ENCODE measurements at places on chromosomes 1 and 21. TPM values are rescaled to one million over a fixed set of nuclear protein-coding genes. Genes with fewer than 3 reads are reported as not detected.
A peak's percentile ranks its signal among the peaks of the same experiment; 100 is the strongest.

- peak; percentile 85 for DNase-seq
Observed at GRCh38 chr1:92483610-92484471, 2.9 kb downstream of the GFI1 start.

DNA sequence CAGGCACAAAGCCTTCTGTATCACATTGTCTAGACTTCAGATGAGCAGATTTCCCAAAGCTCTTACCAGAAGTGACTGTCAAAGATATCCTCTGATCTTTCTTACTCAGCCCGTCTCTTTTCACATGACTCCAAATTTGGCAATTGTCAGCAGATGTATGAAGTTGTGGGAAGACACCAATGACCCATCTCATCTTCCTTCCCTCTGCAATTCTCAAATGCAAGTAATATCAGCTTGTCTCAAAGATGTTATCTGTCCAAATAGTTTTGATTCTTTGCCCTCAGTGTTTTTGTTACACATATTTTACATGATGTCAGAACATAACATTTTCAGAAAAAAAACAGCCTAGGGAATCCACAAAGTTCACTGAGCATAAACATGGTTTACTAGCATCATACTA lies 45.1 kb upstream of the RGS2 start:
- no peak for DNase-seq

DNA sequence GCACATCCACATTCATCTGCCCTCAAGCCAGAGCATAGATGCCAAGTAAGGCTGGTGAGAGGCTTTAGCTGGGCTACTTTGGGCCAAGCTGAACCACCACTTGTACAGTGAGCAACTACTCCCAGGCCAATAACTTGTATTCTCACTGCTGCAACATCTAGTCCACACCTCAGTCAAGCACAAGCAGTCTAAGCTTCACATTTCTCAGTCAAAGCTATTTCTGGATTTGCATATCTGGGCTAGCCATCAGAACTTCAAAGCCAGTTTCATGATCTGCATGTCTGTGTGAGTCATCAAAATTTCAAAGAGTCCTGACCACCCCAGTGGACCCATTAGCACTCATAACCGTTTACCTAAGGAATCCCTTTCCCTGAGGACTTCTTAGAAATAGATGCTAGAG lies 77.7 kb upstream of the DIRAS3 start:
- no peak for DNase-seq

DNA sequence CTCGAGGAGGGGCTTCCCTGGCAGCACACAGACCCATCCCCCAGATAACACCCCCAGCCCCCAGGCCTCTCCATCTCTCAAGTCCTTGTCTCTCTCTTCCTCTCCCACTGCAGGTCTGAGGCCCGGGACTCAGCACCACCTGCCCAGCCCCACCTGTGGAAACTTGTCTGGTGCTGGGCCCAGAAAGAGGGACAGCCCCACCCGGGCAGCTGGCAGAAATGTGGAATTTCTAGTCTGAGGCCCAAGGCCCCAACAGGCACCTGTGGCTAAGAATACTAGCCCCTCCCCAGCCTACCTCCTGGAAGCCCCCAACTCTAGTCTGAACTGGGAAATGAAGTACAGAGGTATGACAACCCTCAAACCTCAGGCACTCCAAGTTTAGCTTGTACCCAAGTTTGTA lies 15.4 kb downstream of the TTC39A start:
- no peak for DNase-seq

DNA sequence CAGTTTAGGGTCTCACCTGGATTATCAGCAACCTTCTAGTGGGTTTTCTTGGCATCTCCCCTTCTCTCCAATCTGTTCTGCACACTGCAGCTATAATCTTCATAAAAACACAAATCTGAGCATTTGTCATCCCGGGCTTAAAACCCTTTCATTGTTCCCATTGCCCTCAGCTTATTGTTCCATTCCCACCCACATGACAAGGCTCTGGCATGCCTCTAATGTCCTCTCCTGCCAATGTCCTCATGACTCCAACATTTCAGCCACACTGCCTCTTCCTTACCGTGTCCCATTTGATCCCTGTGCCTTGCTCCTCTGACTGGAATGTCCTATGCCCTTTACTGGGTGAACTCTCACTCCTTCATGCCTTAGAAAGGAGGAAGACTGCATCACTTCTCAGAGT lies 7.5 kb upstream of the DPH2 start:
- no peak for DNase-seq

The TACSTD2 gene
- total RNA-seq: 0.07 TPM

GRCh38 chr1:73784026-73784425 lies 413.9 kb downstream of the LRRIQ3 start:
- no peak for DNase-seq

The TSTD1 gene
- total RNA-seq: 26.0 TPM

DNA sequence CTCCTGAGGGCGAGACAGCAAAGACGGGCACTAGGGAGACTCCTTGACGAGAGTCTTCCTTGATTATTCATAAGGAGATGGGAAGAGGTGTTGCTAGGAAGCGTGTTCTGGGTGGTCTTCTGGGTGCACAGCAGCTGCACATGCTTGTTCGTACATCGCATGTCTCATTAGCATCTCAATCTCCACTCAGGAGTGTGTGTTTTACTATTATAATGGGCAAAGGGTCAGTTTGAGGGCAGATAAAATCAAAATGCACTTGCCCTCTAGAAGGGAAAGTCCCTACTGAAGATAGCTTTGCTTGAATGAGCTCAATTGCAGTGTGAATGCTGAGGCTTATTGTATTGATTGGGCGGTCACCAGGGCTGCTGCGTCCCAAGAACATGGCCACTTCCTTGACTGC lies 50.2 kb upstream of the SCCPDH start:
- no peak for DNase-seq

DNA sequence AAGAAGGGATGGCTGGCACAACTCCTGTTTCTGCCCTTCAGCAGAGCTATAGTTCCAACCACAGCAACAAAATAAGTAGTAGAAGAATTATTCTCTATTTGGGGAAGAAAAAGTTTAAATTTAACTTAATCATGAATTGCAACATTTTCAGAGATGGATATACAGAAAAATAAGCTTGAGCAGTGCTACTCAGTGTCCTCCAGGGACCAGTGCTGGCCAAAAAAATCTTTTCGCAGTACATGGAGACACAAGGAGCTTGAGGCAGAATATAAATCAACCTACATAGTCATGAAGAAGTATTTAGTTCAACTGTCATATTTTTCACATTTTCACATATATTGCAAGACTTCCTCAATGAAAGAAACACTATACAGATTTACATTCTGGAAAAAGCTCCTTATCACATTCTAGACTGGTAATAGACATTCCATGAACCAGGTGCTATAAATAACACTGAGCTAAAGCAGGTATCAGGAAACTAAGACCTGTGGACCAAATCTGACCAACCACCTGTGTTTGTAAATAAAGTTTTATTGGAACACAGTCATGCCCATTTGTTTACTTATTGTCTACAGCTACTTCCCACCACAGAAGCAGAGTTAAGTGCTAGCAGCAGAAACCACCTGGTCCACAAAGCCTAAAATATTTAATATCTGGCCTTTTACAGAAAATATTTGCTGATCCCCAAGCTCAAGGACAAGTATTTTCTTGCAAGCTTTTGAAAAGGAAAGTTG lies 101.9 kb downstream of the RGS21 start:
- DNase-seq: no peak

- DNase-seq: no peak
Observed at GRCh38 chr1:53442299-53442698, 16.9 kb upstream of the DMRTB1 start.

- DNase-seq: no peak
Observed at GRCh38 chr1:93784538-93784937, 94.5 kb downstream of the DNTTIP2 start.

DNA sequence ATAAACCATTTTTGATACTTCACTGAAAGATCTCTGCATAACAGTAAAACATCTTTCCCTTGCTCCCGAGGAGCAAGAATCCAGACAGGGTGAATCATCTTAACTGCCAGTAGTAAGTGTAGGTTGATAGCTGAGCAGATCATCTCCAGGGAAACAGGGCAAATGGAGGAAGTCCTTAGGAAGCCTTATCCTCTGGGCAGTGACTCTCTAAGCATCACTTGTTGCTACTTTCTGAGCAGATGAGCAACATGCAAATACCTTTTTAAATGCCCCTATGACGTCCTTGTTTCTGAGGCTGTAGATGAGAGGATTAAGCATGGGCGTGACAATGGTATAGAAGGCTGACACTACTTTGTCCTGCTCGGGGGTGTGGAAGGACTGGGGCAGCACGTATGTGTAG lies 8.9 kb downstream of the OR2T11 start:
- DNase-seq: no peak

GRCh38 chr1:177384461-177384860 lies 213.7 kb downstream of the BRINP2 start:
- DNase-seq: no peak

The HPCA gene
- total RNA-seq: 0.49 TPM

GRCh38 chr1:64948905-64949833 lies 17.2 kb downstream of the JAK1 start:
- DNase-seq: peak; percentile 71

GRCh38 chr1:61157468-61157987 lies 75.2 kb downstream of the NFIA start:
- DNase-seq: peak; percentile 8

The OXCT2 gene
- 1.5 TPM for total RNA-seq

The CHIA gene
- not detected for total RNA-seq

- no peak for DNase-seq
Observed at GRCh38 chr1:115539061-115539460, 102.7 kb upstream of the VANGL1 start.

DNA sequence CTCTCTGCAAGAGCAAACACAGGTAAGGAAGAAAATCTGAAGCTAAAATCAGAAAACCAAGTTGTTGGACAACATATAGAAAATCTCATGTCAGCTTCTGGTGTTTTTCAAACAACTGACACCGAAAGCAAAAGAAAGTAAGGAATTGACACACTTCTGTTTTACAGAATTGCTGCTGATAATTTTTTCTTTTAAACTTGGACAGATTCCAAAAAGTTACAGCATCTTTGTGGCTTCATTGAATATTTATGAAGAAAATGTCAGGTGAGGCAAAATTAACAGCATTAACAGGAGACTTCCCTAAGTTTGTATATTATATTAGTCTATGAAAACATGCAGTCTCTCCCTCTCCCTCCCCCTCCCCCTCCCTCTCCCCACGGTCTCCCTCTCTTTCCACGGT lies 14.9 kb upstream of the CTSS start:
- DNase-seq: no peak

The CCDC17 gene
- total RNA-seq: 1.6 TPM

- DNase-seq: no peak
Observed at GRCh38 chr1:98441281-98441680, 220.2 kb upstream of the SNX7 start.

- no peak for DNase-seq
Observed at GRCh38 chr1:107896936-107897335, 68.0 kb downstream of the VAV3 start.

GRCh38 chr1:110727246-110727645 lies 52.5 kb upstream of the KCNA3 start:
- DNase-seq: no peak

DNA sequence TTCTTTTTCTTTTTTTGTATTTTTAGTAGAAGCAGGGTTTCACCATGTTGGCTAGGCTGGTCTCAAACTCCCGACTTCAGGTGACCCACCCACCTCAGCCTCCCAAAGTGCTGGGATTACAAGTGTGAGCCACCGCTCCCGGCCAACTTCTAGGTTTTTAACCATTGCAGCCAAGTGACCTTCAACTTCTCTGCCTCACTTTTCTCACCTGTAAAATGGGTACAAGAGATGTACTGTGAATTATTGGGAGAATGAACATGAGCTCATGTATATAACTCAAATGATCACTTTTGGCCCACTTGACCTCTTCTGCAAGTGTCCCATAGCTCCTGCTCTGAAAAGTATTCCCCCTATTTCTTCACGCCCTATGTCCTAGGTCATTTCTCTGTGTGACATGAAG lies 11.8 kb upstream of the RPL11 start:
- DNase-seq: no peak

GRCh38 chr1:53617382-53617781 lies 121.6 kb downstream of the GLIS1 start:
- no peak for DNase-seq

DNA sequence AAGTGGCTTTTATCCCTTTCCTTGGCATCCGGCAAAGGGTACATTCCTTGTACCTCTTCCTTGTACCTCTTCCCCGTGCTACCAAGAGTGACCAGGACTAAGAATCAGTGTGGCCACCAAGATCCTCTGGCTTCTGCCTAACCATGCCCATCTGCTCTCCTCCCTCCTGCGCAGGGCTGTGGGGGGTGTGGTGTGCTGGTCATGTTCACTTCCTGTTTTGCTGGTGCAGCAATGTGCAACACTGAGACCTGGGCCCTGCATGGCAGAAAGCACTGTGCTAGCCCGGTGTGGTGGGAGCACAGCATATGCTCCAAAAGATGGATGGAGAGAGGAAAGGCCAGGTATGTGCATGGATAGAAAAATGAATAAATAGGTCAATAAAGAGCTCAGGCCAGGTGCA lies 33.3 kb upstream of the TENT5C start:
- DNase-seq: peak; percentile 39

The ELOVL1 gene
- total RNA-seq: 72.1 TPM

The CD5L gene
- total RNA-seq: not detected

The ORC1 gene
- 57.9 TPM for total RNA-seq

The C1orf116 gene
- total RNA-seq: not detected

- peak; percentile 92 for DNase-seq
Observed at GRCh38 chr1:155322953-155323728, 2.4 kb downstream of the RUSC1 start.

- DNase-seq: no peak
Observed at GRCh38 chr1:47701283-47701682, 263.4 kb downstream of the FOXD2 start.

DNA sequence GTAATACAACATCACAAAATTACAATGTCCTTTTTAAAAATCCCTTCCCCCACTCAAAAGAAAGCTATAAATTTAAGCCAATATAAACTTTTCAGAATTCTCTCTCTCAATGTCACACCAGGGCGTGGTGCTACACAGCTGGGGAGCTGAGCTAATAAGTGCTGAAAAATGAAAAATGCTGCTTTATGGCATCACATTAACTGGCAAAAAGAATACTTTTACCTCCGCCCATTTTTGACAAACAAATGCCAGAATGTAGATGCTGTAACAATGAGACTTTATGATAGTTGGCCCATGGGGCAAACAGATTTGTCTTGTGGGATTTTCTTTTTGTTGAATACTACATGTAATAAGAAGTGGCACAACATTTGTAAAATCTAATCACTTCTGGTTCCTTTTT lies 12.7 kb upstream of the LYPLAL1 start:
- DNase-seq: no peak

The UBASH3A gene
- 37.3 TPM for total RNA-seq

GRCh38 chr1:114458237-114458777 lies 52.7 kb downstream of the TRIM33 start:
- peak; percentile 11 for DNase-seq

DNA sequence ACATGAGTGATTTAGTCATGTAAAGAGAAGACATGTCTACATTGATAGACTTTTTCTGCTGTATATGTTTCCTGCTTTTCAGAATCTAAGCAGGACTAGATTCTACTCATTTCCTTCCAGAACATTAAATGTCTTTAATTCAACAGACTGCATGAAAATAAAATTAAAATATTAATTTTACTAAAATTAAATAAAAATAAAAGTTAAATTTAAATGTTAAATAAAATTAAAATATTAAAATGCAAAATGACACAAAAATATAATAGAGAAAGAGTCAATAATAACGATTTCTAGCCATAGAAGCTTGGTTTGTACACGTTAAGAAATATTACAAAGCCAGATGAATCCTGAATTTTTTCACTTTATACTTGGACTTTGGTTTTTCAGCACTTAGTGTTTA lies 552.8 kb upstream of the NR5A2 start:
- DNase-seq: no peak

GRCh38 chr1:24201941-24202440 lies 14.9 kb upstream of the IFNLR1 start:
- DNase-seq: peak; percentile 78
